ENCODE measurements at places on chromosomes 4 and X.

- no peak for DNase-seq
These were observed 190.8 kb upstream of the GK2 start for GRCh38 chr4:79598801-79599200.

DNA sequence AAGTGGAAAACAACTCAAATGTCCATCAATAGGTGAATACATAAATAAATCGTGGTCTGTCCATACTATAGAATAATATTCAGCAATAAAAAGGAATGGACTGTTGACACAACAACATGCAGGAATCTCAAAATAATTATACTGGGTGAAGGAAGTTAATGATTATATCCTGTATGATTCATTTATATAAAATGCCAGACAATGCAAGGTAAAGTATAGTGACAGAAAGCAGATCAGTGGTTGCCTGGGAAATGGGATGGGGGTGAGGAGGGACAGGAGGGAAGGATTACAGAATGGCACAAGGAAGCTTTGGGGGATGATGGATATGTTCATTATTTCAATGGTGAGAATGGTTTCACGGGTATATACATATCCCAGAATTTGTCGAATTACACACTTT, 12.3 kb downstream of the PYURF start:
- DNase-seq, result no peak

- no peak for DNase-seq
These were observed 40.8 kb downstream of the VSIG4 start for GRCh38 chrX:65999029-65999562.

DNA sequence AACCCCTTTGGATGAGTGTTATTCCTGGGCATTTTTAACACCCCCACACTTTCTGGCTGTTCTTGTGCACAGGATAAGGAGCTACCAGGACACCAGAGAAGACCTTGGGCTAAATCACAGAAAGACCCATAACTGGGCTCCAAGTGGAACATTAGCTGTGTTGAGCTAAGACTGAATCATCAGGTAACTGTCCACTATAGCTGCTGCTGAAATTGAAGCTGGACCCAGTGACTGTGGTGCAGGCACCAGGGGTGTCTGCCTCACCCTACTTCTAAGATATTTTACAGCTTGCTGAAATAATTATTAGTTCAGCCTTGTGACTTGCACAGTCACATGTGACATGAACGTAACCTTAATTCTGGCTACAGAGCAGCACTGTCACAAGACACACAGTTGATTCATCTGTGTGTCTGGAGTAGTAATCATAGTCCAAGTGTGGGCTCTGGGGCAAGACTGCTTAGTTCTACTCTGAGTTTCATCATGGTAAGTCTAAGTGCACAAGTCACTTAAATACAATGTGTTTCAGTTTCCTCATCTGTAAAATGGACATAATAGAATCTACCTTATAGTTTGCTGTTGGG, 127.4 kb downstream of the SLC39A8 start:
- no peak for DNase-seq

DNA sequence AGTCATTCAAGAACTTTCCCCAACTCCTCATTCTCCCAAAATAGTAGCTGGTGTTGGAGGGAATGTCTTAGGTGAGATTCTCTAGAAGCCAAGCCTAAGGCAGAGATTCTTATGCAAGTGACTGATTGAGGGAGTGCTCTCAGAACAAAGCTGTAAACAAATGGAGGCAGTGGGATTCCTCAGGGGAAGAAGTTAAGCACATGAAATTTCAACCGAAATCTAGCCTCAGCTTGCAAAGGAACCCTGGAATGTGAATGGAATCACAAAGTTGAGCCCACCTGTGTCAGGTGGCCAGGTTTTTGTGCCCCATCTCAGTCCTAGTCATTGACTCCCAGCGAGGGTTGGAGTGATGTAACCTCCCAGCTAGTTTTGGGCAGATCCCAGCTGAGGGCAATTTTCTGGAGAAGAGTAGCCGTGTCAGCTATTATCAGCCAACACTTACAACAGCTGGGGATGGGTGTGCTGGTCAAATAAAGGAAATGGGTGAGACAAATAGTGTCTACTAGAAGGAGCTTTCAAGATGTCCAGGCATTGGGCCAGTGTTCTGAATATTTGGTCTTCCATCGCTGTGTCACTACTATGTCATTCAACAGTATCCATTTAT, 29.7 kb upstream of the FGF2 start:
- no peak for DNase-seq

GRCh38 chrX:130340271-130340670, 552 bp downstream of the SLC25A14 start:
- DNase-seq, result no peak

- DNase-seq, result no peak
These were observed 42.0 kb downstream of the LGI2 start for GRCh38 chr4:24988776-24989175.

DNA sequence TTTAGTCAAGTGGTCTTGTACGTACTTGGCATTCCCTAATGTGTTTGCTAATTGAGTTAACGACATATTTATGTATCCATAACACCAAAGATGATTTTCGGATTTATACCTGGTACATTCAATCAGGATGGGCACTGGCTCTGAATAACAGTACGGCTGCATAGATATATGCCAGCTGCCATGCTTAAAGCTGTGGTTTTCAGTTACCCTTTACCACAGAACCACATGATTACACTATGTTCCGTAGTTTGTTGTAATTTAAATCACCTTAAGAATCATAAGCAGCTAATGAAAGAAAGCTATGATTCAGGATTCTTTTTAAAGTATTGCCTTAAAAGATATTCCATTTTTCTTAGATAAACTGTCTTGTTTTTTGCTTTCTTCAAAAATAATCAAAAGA, 53.6 kb downstream of the FIP1L1 start:
- DNase-seq, result no peak

DNA sequence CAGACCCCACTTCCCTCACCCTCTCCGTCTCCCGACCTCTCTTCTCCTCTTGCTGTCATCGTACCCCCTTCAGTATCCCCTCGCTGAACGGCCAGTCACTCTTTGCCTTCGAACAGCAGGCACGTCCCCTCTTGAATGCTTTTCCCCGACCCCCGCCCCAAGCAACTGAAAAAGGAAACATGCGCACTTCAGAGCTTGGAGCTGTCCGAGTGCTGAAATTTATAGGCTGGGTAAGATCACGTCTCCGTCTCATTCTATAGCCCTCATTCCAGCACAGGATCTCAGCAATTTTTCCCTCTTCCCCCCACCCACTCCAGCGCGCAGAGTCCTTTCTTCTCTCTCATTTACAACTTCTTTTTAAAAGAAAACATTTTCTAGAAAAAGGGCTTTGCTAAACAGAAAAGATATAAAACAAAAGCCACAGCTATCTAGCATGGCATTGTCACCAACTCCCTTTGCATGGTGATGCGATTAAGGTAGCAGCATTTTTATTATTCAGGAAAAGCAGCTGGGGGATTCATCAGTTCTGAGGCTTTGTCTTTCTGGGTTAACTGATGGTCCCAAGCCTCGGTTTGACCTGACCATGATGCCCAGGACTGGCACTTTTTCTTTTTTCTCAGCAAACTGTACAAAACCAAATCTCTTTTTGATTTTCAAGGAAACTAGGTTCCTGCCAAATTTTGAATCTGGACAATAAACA, at the start of gene GLRA2:
GLRA2 (plus strand) TSS at position 247 of the 700 bp plus-strand sequence. CDS start 522 bp downstream, outside the sequence.
- no peak for DNase-seq

GRCh38 chr4:47899639-47900038, 14.7 kb downstream of the NFXL1 start:
- no peak for DNase-seq

- no peak for DNase-seq
These were observed 13.5 kb upstream of the GEMIN8 start for GRCh38 chrX:14043209-14043608.

DNA sequence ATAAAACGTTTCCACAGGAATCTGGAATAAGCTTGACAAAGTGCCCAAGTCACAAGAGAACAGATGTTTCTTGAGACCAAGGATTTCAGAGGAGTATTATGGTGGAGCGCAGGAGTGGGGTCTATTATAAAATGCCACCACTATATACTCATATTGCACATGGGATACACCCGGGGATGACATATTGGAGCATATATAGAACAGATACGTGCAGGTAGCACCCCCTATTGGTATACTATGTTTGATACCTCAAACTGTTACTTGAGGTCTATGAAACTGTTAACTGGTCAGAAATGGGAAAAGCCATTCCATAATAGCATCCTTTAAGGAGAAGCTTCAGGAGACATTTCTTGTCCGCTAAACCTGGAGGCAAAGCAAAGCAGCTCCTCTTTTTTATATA, 86.0 kb downstream of the PCYT1B start:
- DNase-seq, result no peak

GRCh38 chr4:38411092-38411491, 252.9 kb upstream of the KLF3 start:
- DNase-seq, result no peak

- DNase-seq, result no peak
These were observed 2.3 kb downstream of the APBB2 start for GRCh38 chr4:41211951-41212615.

DNA sequence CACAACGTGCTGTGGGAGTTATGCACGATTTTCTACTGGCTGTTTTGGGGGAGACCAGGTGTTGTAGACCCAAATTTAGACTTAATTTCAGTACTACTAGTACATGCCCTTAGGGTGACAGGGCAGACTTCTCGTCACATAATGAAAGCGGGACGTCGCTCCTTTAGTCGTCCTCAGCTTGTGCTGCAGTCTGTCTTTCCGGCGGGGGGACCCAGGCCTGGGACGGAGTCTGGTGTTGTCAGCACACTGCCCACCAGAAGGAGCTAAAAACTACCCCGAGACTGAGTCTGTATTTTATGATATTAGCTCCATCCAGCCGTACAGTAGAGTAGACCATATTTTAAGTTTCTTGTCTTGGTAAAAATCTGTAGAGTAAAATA, 35.5 kb downstream of the NOP14 start:
- no peak for DNase-seq

- DNase-seq, result no peak
These were observed 472.5 kb downstream of the INPP4B start for GRCh38 chr4:142373610-142374009.

- no peak for DNase-seq
These were observed 27.4 kb downstream of the KLF3 start for GRCh38 chr4:38691251-38692008.

GRCh38 chrX:136687457-136687856, 39.5 kb downstream of the CD40LG start:
- no peak for DNase-seq

Measured in NCI-H187 (cell line).